CD4-positive, alpha-beta memory T cell (primary cell): ENCODE measurements at places on chromosomes 16 and 17. TPM values are rescaled to one million over a fixed set of nuclear protein-coding genes. Genes with fewer than 3 reads are reported as not detected.

DNA sequence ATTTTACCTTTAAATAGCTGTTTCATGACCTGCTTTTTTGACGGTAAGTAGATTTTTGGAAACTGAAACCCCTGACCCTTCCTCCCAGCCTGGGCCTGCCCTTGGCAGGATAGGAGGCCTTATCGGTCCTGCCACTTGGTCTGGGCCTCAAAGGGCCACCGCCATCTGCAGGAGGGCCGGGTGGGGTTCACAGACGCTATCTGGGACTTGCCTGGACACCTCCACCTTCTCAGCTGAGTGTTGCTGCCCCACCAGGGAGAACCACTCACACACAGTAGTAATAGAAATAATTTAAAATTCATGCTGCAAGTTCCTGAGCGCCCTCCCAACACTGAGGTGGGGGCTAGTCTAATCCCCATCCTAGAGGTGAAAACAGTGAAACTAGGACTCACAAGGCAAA is 4.6 kb upstream of the NPRL3 start:
- no peak for DNase-seq

The CLEC18A gene
- polyA plus RNA-seq: not detected

The OR1A1 gene
- polyA plus RNA-seq: not detected

The OR1E2 gene
- polyA plus RNA-seq: not detected

- no peak for DNase-seq
Measured at GRCh38 chr17:50816271-50816670, 19.1 kb upstream of the WFIKKN2 start.

DNA sequence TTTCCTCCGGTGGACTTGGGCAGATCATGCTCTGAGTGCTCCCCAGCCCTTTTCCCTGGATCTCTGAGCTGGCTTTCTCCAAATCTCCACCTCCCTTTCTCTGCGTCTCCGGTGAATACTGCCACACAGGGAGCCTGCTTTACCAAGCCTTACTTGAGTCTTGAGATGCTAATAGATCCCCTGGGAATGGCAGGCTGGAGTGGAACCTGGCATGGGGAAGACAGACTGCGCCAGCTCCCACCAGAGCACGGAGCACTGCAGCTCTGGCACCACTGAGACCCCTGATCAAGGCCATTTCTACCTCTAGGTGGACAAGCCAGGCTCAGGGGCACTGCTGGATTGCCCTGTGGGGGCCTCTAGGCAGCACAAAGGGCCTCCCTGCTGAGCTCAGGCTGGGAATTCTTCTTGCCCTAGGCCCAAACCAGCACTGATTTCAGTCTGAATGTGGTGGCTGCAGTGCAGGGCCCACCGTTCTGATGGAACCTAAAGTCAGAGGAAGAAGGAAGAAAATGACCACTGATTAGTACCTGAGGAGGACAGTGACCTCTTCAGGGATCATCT is 74.3 kb upstream of the CRHR1 start:
- no peak for DNase-seq

DNA sequence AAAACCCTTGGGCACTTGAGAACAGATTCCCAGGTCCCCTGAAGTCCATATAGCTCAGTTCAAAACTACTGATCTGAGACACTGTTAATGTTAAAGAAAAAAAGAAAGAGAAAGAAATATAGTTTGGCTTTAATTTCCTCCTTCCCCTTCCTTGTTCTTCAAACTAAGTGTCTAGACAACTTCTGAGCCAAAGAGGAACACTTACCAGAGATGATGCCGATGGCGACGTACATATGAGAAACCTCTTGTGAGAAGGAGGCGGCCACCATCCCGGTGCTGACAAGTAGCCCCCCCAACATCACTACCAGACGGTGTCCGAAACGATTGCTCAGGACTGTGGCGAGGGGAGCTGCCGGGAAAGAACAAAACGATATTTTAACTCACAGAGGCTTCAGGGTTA is 17.2 kb downstream of the SLC16A6 start:
- no peak for DNase-seq

DNA sequence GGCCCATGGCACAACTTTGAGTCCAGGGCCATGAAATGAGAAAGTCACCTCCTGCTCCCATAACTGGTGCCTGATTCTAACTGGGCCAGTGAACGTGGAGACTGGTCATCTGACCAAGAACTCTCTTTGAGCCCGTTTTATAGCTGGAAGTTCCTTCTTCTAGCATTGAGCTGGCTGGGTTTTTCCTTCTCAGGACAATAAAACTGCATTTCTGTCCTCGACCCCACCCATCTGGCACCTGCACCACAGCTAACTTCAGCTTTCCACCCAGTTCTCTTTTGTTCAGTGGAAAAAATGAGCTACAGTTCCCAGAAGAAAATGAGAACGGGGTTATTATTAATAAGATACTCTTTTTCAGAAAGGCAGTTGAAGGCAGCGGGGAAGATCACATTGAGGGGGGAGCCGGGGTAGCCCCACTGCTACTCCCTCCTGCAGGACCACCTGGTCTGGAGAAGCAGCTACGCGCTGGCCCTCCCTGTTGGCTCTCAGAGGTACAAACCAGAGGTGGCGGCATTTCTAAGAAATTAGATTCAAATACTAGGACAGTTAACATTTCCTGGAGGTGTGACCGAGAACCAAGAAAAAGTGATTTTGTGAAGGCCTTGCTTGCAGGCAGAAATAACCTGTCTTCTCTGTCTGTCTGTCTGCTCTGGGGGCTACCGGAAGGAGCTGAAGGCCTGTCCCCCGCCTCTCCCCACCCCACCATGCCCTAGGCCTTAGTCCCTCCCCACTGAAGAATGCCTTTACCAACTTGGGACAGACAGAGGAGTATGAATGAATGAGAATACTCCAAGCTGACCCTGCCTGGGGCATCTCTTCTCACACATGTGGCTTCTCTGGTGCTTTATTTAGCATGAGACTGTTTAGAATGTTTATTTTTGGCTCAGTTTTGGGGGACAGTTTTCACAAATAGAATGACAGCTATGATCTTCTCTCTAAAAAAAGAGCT is 123.9 kb downstream of the XYLT1 start:
- DNase-seq: no peak

GRCh38 chr17:16197276-16197675 is 18.1 kb downstream of the NCOR1 start:
- no peak for DNase-seq

DNA sequence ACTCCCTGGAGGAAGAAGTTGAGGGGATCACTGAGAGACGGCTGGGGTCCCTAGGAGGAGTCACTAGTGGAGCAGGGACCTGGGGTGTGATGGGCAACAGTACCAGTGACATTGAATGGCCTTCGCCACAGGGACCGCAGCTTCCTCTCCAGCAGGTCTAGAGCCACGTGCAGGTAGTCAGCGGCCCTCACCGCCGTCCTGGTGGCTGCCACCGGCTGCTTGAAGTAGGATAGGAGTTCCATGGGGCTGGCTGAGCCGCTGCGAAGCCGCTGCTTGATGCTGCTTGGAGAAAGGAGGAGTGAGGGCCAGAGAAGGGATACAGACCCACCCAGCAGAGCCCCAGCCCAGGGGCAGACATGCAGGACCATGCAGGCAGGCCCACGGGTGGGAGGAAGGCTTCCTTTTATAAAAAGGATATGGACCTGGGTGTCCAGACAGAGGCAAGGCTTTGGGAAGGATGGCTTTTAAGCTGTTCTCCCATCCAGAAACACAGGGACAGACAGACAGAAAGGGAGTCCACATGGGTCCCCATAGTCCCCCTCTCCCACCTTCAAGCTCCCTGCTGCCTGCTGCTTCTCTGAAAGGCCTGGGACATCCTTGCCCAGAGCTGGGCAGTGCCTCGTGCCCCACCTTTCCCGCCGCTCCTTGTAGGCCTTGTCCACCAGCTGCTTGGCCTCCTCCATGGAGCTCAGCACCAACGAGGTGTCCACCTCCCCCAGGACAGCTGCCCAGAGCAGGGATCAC is 827 bp downstream of the MPO start:
- DNase-seq: no peak

DNA sequence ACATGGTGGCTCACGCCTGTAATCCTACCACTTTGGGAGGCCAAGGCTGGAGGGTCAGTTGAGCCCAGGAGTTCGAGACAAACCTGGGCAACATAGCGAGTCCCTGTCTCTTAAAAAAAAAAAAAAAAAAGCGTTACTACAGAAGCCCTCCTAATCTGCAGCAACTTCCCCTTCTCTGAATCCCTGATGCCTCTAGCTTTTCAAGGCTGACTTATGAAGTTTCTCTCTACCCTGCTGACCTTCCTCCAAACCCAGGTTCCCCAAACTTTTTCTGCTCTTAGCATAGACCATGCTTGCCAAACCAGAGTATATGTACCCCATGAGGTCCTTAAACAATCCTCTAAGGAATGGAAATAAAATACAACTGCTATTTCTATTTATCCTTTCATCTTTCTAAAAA is 16.4 kb downstream of the LYRM1 start:
- no peak for DNase-seq

DNA sequence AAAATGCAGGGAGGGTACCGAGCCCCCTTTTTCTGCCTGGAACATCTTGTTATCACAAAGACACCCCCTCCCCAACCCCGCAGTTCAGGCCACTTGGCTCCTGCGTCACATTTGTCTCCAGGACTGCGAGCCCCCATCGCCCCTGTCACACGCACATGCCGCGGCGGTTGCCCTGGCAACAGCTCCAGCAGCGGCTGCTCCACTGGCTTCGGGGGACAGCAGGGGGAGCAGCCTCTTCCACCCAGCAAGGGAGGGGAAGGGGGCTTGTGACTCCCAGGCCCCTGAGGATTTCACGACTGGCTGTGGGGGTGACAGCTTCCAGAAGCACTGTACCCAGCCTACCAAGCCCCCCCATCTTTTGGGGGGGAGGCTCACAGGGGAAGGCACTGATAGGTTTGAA is 2.6 kb downstream of the BAIAP3 start:
- no peak for DNase-seq

GRCh38 chr17:64420143-64420670 is 28.7 kb upstream of the MILR1 start:
- DNase-seq: no peak

- no peak for DNase-seq
Measured at GRCh38 chr17:10547351-10547750, 2.1 kb downstream of the MYH2 start.

- DNase-seq: no peak
Measured at GRCh38 chr17:79113699-79114457, 39.3 kb downstream of the ENGASE start.

GRCh38 chr16:78494674-78495073 is 395.2 kb downstream of the WWOX start:
- no peak for DNase-seq

- no peak for DNase-seq
Measured at GRCh38 chr16:2148714-2149629, 547 bp downstream of the RAB26 start.

DNA sequence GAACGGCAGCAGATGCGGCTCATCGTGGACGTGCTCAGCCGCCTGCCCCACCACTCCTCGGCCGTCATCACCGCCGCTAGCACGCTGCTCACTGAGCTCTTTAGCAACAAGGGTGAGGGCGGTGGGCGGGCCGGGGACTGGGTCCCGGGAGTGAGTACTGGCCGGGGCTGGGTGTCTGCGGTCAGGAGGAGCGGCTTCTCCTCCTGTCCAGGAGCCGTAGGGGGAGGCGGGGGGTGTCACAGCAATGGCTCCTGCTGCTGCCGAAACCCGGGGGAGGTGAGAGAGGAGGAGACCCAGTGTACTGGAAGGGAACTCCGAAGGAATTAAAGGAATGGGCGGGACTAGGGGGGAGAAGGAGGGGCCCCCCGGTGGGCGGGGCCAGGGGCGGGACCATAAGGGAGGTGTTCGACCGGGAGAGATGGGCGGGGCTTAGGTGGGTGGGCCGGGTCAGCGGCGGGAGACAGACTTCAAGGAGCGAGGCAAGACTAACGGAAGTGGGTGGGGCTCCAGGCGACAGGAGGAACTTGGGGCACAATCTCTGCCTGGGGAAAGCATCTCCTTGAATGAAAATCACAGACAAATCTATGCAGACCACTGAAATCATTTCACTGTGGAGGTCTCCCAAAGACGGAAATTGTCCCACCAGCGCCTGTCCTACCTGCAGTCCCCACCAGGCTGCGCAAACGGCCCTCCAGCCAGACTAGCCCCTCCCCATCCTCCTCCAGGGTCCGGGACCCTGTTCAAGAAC is 2.4 kb downstream of the NAGS start:
- peak; percentile 90 for DNase-seq

DNA sequence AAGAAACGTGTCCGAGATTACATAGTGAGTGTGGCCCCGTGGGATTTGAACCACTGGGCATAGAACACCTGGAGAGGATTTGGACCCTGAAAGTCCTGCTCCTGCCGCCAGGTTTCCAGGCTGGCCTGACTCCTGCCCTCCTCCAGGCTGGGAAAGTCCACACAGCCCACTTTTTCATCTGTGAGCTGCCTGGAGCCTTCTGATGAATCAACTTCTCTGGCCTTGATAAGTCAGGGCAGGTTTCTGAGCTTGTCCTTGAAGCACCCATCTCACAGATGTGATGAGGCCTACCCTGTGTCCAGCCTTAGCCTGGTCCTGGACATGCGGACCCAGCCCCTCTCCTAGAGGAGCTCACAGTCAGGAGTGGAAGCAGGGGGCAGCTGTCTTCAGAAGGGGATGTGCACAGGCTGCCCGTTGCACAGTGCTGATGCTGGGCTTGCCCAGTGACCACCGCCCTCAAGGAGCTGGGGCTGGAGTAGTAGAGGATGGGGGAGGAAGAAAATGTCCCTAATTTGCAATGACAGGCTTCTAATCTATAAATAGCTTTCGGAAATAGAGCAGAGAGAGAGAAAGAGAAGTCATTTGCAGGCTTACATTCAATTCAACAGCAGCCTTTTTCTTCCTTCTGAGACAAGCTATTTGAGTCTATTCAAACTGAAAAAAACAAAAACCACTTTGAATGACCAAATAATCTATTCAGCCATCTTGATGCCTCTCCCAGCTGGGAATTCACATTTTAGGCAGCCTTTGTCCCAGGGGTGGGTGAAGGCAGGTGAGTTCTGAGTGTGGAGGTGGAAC is 73.5 kb upstream of the DNAJA2 start:
- no peak for DNase-seq

DNA sequence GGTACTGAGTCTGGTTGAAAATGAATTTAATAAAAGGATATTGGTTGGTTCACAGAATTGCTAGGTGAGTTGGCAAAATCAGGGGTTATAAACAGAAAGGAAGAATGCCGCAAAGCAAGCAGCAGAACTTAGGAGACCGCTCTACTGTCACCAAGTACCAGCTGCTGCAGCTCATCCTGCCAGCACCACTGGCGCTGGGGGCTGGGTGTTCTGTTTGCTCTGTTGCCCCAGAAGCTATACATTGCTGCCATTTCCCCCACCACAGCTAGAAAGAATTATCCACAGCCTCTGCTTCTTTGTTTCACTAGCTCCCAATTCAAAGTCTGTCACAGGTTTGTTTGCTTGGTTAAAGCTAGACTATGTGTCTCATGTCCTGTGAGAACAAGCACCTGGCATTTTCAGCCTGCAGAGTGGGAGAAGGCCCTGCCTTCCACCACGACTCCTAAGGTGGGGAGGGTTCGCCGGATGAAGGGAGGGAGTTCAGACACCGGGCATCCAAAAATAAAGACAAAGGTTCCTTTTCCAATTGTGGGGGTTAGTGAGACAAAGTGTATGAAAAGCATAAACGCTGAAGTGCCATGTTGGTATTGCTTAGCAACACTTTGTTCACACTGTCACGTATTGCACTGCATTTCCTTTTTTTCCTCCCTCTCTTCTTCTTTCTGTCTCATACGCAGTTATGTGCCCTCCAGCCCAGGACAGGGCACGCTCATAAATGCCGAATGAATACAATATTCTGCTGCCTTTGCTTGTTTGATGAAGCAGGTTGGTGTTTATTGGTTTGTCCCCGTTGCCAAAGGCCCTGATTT is 9.6 kb upstream of the CPD start:
- no peak for DNase-seq
